ENCODE measurements at places on chromosomes 7 and 10.

GRCh38 chr7:101628522-101628921, 574 bp downstream of the MYL10 start:
- no peak for DNase-seq

DNA sequence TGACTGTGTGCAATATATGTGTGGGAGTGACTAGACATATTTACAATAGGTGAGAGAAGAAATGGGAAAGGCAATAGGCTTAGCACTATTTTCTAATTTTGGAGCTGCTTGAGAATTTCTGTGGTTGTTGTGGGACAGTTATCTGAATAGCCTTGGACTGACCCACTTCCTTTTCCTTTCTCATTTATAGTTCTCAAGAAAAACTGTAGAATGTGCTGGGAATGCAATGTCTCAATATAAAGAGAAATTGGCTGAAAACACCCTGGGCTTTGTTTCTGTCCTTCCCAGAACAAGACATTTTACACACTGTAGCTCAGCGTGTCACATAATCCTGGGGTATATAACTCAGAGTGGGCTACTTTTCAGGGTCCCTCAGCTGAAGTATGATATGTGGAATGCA, 153.0 kb upstream of the RHOBTB1 start:
- DNase-seq: no peak

GRCh38 chr7:6032167-6032566, 991 bp downstream of the ANKRD61 start:
- DNase-seq: no peak

GRCh38 chr10:58641708-58642107, 129.0 kb downstream of the BICC1 start:
- DNase-seq: no peak

DNA sequence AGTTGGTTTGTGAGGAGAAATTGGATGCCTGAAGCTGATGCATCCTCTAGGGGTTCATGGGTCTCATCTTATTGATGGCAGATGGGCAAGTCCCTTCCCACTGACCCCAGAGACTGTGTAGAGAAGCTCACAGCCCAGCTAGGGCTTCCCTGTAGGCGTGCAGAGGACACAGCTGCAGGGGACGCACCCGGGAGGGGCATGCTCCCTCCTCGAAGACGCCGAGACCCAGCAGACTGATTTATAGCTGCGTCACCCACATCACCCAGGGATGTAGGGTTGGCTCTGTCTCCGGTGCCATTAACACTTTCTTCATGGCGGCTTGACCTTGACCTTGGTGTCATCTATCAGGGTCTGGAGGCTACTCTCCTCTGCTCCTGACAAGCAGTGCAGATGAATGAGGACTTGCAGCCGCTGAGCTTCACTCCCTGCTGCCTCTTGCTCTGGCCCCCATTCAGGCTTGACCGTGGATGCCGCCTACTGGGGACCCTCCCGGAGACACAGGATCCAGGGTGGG, 549.7 kb downstream of the TCERG1L start:
- DNase-seq: no peak

DNA sequence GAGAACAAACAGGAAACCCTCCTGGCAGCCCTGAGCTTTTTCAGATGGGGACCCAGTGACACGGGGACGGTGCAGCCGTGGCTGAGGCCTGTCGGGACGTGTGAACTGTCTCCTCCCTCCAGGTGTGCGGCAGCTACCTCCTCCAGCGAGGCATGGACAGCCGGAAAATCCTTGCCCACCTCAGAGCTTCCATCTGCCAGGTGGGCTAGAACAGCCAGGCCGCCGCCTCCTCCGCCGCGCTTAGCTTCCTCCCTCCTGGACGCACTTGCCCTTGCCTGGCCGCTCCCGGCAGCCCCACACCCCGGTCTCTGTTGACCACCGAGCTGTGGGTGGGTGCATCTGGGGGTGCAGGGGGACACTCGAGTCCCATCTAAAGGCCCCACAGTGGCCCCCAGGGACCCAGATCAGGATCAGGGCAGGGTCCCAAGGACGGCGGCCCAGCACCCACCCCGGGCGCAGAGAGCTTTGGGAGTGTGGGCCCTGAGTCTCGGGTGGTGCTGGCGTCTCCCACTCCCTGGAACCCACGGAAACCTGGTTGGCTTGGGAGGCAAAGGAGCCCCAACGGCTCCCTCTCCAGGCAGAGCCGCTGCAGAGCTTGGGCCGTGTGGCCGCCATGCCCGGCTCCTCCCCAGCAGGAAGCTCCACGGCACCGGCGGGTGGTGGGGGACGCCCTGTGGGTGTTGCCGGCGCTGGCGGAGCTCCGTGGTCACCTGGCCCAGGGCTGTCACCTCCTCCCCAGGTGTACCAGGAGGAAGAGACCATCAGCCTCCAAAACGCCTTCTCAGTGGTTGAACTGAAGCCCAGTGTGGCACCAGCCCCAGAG, 32.9 kb upstream of the UTF1 start:
- DNase-seq: no peak

DNA sequence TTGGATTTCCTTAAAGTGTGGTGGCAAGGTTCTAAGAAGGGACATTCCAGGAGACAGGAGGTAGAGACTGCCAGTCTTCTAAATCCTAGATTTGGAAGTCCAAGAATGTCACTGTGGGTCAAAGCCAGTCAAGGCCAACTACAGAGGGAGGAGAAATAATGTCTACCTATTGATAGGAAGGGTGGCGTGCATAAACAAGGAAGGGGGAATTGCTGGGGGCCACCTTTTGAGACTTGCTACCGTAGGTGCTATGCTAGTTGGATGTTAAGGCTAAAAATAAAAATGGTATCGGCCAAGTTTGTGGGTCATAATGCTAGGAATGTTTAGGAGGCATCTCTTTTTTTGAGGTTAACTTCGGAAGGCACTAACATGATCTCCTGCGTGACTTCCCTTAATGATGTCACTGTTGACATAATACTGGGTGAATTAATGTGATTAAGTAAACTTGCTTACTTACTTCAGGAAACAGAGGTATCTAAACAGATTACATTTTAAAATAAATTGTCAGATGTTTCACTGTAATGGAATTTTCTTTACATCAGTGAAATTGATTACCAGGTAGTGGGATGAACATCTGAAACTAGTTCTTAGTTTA, 4.8 kb downstream of the BTRC start:
- no peak for DNase-seq

Data from urothelium cell line (cell line).